ENCODE measurements at places on chromosomes 7 and 10. TPM values are rescaled to one million over a fixed set of nuclear protein-coding genes. Genes with fewer than 3 reads are reported as not detected.

Gene TMEM140
- total RNA-seq = 51.4 TPM

Gene IGFBP3
- 6.7 TPM for total RNA-seq

Gene DNAJC12
- not detected for total RNA-seq

Gene AGR2
- total RNA-seq = not detected

Gene UTF1
- not detected for total RNA-seq

Gene NUTM2A
- 0.84 TPM for total RNA-seq

Gene TUBAL3
- not detected for total RNA-seq

Gene CPN1
- total RNA-seq = not detected

Gene KNDC1
- total RNA-seq = 0.94 TPM

Gene ZPBP
- not detected for total RNA-seq

All from mononuclear cell (primary cell).